ENCODE measurements at places on chromosomes 13 and 19.
A peak's percentile ranks its signal among the peaks of the same experiment; 100 is the strongest.

DNA sequence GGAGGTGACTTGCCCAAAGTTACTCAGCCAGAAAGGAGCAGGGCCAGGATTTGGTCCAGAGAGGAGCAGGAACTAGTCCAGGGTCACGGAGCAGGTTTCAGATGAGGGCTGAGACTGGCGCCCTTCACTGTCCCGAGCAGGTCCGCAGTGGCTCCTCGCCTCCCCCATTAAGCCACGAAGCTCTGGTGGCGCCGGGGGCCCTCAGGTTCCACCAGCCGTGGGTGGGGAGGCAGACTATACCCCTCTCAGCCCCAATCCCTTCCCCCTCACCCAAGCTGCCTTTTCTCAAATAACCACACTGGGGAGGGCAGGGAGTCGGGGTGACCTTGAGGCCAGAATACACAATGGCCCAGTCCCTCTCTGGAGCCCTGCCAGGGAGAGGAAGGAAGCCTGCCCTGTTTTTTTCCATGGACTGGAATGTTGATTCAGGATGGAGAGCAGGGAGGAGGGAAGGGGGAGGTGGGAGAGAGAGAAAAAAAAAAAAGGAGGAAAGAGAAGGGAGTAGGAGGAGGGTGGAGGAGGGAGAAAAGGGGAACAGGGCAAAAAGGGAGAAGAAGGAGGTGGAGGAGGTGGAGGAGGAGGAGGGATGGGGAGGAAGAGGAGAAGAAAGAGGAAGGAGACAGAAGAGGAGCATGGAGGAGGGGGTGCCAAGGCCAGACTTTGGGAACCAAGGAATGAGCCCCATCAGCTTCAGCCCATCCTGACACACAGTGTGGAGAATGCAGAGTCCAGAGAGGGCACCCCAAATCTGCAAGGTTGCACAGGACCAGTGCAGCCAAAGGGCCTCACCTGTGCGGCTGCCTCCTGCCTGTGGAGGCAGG lies 19.7 kb downstream of the CEACAM16 start:
- DNase-seq, result peak; percentile 42

DNA sequence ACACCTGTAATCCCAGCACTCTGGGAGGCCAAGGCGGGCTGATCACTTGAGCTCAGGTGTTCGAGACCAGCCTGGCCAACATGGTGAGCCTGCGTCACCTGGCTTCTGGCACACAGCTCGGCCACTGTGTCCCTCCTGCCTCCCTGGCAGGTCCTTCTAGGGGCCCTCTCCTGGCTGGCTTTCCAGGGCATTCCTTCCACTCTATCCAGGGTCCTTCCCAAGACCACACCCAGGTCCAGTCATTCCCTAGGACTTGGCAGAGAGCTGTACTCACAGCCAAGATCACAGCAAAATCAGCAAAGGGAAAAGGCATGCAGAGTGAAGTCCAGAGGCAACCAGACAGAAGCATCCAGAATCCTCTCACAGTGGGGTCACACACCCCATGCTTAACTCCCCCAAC lies 9.7 kb upstream of the HSH2D start:
- no peak for DNase-seq

DNA sequence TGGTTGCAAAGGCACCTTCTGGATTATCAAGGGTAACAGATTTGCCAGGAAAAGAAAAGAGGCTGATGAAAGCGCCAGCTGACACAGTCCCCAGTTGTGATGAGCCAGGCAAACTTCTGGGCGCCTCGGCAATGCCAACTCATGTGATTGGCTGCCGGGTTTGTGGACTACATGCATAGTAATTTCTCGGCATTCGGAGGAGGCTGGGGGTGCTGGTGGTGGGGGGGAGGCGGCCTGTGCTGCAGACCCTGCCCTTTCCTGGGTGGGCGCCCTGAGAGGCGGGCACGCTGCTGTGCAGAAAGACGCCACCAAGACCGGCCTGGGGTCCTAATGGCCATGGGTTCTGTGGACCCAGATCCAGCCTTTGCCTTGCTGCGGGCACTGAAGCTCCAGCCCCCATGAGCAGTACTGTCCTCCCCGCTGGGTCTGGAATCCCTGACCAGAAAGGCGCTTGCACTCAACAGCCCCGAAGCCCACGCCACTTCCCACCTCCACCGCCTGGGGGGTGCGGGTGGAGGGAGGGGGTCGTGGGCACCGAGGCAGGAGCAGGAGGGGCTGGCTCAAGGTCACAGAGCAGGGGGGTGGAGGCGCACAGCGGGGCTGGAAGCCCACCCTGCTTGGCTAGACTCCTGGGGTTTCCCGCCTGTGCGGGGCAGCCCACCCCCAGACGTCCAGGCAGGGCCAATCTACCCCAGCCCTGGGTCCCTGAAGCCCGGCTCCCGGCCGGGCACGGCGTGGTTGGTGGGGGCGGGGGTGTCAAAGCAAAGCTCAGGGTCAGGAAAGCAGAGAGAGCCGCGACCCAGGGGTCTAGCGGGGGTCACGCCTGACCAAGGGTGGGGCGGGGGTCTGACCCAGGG lies 1.0 kb downstream of the DIRAS1 start:
- DNase-seq, result peak; percentile 56

DNA sequence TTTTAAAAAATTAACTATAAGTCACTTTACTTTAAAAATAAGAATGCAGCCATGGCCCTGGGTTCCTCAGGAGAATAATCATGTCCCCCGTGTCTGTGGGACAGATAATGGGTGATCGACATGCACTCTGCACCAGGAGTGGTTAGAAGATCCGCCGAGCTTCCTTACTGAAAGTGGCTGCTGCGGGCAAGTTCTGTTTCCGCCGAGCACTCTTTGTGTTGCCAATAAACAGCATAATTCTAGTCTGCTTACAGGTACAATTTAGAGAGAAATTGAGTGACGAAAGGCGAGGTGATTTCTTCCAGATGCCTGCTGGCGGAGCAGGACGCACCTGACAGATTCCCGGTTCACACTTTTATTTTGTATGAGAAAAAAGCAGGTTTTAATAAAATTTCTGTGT lies 139.0 kb downstream of the SOX1 start:
- DNase-seq, result no peak

- DNase-seq, result peak; percentile 86
These were observed 11.6 kb upstream of the FPR3 start for GRCh38 chr19:51783372-51783771.

- DNase-seq, result no peak
These were observed 77.0 kb downstream of the CAB39L start for GRCh38 chr13:49366841-49367240.

GRCh38 chr13:92963029-92963428 lies 263.6 kb upstream of the GPC6 start:
- DNase-seq, result no peak

DNA sequence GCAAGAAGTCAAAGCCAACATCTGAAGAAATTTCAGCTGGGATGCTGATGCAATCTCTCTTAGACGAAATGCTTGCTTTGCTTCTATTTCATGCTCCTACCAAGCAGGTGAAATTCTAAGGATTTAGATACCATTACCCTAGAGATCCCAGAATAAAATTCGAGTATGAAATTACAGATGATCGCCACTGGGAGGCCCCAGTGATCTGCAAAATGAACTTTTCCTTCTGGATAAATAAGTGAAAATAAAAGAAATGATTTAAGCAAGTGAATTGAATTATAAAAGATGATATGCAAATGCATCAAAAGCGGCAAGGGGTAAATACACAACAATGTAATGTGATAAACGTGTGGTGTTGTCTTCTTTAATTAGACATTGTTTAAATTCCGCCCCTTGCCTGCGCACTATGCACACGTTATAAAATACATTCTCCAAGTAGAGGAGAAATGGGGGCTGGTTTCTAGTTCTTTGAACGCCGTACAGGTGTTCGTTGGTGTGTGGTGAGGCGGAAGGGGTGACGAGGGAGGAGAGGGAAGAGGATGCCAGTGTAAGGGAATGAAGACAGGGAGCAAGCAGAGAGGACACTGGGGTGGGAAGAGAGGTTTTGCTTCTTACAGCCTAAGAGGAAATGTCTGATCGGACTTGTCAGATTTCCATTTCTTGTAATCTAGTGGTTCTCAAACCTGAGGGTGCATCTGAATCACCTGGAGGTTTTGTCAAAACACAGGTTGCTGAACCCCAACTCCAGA lies 58.0 kb downstream of the ERCC5 start:
- DNase-seq, result peak; percentile 7

- DNase-seq, result no peak
These were observed 287.5 kb downstream of the ATP8A2 start for GRCh38 chr13:25659091-25659795.

GRCh38 chr19:36006955-36007354 lies 1.7 kb downstream of the SYNE4 start:
- no peak for DNase-seq

DNA sequence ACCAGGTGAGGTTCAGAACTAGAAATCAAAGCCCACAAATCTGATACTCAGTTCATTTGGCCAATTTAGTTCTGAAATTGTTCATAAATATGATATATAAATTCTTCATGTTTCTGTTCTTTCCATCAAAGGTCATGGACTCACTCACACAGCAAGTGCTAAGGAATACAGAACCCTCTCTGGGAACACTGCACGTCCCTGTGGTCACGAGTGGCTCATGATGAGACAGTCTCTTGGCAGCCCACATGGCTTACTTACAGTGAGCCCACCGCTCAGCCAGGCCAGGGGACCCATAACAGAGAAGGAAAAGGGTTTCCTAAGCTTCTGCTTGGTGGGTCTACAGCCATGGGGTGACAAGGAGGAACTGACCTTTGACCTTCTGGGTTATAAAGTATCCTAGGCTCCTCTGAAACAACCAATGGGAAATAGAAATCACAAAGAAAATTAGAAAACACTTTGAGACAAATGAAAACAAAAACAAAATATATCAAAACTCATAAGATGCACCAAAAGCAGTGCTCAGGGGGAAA lies 67.4 kb downstream of the CDADC1 start:
- DNase-seq, result no peak

GRCh38 chr13:39263033-39263432 lies 224.8 kb downstream of the NHLRC3 start:
- peak; percentile 36 for DNase-seq

GRCh38 chr13:102122147-102122546 lies 279.7 kb downstream of the FGF14 start:
- no peak for DNase-seq

DNA sequence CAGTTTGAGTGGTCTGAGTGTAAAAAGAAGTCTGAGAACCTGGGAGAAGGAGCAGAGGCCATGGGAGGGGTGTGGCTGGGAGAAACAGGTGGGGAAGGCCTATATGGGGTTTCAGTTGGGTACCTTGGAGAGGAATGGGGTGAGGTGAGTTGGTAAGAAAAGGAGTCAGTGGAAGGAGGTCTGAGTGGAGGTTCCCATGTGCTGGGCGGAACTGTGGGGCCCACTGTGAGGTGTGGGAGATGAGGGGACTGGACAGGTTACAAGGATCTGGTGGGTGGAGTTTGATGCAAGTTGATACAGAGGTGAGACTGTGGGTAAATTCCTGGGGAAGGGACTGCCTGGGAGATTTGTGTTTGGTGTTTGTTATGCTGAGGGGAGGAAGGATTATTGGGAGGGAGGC lies 2.1 kb downstream of the ZNF574 start:
- no peak for DNase-seq

- no peak for DNase-seq
These were observed 9.9 kb downstream of the DAPK3 start for GRCh38 chr19:3961007-3961406.

GRCh38 chr13:92984151-92984550 lies 242.5 kb upstream of the GPC6 start:
- DNase-seq, result no peak

DNA sequence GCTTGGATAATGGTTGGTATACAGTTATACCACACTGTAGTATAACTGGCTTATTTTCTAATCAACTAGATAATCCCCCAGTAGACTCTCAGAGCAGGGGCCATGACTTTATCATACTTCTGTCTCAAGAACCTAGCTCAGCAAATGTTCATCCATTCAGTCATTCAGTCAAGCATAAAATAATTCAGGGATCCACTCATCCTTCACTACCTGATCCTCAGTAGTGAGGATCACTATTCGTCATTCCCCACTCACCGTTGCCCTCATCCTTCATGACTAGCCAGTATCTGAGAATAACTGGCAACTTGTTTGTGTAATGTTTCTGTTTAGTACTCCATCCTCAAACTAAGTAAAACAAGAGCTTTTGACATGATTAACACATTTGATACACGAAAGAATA lies 77.6 kb downstream of the TSC22D1 start:
- no peak for DNase-seq

GRCh38 chr13:41458187-41458760 lies 924 bp downstream of the RGCC start:
- peak; percentile 75 for DNase-seq

DNA sequence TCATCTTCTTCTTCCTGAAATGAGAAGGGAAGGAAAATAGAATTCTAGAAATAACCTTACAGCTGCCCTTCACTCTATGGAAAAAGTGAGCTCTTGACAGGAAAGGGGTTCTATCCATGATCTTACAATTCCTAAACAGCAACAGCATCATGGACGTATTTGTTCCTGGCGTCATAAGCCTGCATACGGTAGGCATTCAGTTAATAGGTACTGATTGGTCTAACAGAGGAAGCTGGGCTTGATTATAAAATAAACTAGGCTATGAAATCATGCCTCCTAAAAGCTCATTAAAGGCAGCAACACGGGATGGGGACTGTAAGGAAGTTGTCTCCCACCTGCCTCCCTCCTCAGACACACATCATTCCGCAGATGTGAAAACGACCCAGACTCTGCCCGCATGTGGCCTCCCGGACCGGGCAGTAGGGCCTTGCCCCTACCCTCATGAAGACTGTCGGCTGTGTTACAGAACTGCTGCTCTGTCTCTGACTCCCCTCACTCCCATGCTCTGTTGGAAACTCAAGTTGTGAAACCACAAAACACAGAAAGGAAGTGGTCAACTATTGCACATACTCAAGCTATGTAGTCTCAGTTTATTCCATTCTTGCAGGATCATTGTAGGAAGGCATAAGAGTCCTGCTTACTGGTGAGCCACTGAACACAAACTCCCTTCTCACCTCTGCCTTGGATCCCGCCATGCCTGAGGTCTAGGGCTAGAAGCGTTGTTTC lies 129.8 kb downstream of the DLEU7 start:
- peak; percentile 93 for DNase-seq

- DNase-seq, result no peak
These were observed at the start of gene OXGR1 for GRCh38 chr13:96994017-96994857. TSS of gene OXGR1 (minus strand) at chr13:96994476. CDS start at chr13:96987759, 6,717 bp downstream.

GRCh38 chr13:114145256-114145655 lies 12.8 kb upstream of the RASA3 start:
- no peak for DNase-seq

GRCh38 chr13:108855737-108856387 lies 226.5 kb downstream of the MYO16 start:
- DNase-seq, result no peak

DNA sequence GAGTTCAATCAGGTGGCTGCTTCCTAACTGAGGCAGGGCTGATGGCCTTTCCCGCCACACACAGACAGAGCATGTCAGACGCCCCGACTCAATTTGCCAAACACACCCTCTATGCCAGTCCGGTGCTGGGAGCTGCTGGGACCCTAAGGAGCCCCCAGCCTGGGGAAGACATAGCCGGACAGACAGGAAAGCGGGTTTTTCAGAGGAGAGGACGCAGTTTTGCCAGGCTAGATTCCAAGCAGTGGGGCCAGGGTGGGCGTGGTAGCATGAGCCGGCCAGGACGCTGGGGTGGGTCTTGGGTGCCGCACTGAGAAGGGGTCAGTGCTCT lies 19.8 kb downstream of the MAST3 start:
- DNase-seq, result no peak
